Adipocyte (in vitro differentiated cells): ENCODE measurements at places on chromosomes 4 and X.

GRCh38 chr4:32909736-32910135 lies 2189.6 kb downstream of the PCDH7 start:
- DNase-seq = no peak

DNA sequence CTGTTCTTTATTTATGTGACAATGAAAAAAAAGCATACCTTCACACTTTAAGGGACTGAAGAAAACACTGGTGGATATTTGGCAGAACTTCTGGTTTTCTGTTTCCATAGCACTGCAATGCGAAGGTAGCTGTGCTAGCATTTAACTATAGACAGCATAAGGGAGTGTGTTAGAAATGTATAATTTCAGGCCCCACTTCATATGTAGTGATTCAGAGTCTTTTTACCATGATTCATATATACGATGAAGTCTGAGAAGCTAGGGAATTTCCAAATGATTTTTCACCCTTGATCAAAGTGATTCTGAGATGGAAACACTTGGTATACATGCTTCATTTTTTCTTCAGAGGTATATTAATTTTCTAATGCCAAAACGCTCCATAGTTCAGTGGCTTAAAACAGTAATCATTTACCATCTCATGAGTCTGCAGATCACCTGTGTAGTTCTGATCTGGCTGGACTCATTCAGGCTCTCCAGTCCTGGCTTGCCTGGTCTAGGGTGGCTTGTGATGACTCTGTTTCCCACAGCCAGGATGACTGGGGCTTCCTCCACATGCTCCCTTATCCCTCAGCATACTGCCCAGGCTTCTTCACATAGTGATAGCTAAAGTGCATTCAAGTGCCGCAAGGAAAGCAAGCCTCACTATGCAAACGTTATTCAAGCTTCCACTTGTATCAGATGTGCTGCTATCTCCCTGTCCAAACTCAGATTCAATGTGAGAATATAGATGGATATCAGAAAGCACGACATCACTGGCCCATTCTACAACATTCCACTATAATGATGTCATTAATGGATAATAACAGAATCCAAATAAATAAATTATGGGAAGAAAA lies 790.1 kb downstream of the TECRL start:
- no peak for DNase-seq

GRCh38 chrX:16552546-16552945 lies 97.4 kb upstream of the S100G start:
- DNase-seq = peak; percentile 10

DNA sequence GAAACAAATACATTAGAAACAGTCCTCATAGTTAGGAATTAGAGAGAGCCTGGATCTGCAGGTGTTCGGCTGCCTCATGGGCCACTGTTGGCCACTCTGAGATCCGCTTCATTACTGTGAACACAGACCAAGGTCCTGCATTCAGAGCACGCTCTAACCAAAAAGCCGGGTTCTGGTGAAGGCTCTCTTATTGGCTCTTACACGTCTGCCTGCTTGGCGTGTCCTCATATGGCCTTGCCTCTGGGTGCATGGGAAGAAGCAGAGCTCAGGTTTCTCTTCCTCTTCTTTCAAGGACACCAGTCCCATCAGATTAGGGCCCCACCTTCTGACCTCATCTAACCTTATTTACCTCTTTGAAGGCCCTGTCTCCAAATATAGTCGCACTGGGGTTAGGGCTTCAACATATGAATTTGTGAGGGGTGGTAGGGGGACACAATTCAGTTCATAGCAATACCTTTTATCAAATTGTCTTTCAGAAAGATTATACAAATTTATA lies 37.1 kb upstream of the ELF2 start:
- DNase-seq = no peak

DNA sequence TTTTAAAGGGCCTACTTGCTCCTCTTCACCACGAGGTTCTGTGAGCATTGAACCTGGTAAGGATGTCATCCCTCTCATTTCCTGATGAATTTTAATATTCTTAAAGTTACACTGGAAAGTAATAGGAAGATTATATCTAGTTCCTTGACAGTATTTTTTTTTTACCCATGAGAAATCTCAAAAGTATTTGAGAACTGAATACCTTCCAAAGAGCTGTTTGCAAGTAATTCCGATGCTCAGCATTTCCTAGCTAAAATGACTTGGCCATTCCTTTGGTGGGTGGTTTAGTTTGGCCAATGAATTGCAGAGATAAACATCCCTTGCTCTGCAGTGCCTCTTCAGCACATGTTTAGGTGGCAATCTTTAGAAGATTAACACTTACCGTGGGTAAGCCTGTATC lies 110.2 kb upstream of the WDR1 start:
- no peak for DNase-seq

DNA sequence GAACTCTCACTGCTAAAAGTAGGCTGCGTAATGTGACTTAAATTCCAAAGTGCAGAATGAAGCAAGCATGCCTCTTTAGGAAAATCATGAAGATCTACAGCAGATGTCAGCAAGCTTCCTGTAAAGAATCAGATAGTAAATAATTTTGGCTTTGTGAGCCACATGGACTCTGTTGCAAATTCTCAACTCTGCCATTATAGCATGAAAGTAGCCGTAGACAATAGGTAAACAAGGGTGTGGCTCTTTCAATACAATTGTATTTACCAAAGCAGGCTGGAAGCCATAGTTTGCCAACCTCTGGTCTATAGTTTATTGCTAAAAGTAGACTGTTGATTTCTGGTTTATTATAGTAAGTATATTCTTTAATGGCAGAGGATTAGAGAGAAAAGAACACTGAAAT lies 80.3 kb upstream of the FAM9B start:
- no peak for DNase-seq

- DNase-seq = peak; percentile 22
These were observed 1.8 kb downstream of the SEPTIN6 start for GRCh38 chrX:119690921-119691716.

- no peak for DNase-seq
These were observed 26.9 kb downstream of the CRLF2 start for GRCh38 chrX:1185561-1185960.

DNA sequence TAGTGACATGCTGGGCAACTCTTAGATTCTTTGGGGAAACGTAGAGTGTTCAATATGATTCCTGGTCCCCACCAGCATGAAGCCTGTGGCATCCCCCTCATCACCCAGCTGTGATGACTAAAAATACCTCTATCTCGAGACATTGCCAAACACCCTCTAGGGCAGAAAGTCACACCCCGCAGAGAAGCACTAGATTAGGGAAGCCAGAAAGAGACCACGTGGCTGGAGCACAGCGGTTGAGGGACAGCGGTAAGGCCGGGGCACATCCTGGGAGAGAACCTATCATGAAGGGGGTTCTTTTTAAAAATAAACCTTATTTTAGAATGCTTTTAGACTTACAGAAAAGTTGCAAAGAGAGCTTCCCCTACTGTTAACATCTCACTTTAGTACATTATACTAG lies 11.0 kb downstream of the FAT1 start:
- no peak for DNase-seq

- DNase-seq = no peak
These were observed 147.2 kb upstream of the SFRP2 start for GRCh38 chr4:153936121-153936520.

GRCh38 chr4:159428975-159429692 lies 326.3 kb downstream of the RAPGEF2 start:
- no peak for DNase-seq

DNA sequence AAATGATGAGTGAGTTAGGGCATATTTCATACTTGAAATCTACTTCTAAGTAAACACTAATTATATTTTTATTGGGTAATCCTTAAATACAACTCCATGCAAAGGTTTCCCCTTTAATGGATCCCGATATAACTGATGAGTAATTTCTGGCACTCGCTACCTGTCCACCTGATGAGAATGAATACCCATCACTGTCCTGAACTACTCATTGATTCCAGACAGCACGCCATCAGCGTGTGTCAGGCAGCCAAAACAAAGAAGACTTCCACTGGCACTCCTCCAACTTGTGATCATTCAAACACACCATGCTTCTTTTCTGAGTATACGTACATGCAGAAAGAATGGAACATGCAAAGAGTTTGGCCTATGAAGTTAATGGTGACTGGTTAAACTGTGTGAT lies 69.4 kb downstream of the HCCS start:
- DNase-seq = no peak

DNA sequence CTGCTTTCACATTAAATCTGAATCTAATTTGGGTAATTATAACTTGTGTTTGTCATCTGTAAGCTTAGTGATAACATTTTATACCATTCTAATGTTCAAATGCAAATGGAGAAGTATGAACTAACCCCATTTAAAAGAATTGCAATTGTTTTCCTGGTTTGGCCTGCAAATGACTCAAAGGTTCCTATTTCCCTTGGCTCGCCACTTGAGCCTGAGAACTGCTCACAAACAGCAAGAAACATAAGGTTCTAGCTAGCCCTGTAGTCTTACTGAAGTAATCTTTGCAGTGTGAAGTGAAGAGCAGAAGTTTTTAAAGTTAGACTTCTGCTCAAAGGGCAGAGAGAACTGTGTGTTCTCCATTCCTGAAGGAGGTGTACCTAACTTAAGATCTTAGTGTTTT lies 27.2 kb downstream of the UPRT start:
- DNase-seq = peak; percentile 33

DNA sequence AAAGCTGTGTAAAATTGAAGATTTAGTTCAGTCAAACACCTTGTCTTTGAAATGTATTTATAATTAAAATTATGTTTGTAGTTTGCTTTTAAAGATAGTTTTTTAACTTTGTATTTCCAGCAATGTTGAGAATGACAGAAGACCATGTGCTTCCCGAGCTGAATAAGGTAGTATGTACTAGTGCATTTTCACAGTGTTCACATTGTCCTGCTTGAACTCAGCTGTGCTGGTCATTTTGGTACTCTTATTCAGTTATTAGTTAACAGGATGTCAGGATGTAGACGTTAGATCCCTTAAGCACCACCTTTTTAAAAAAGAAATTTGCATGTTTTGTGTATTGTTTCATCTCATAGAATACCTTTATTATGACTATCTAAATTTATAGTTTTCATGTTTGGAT lies 28.4 kb downstream of the ANAPC4 start:
- no peak for DNase-seq

GRCh38 chr4:153211986-153212728 lies 7.9 kb downstream of the TRIM2 start:
- peak; percentile 86 for DNase-seq

GRCh38 chrX:145464650-145465049 lies 217.3 kb downstream of the SPANXN1 start:
- no peak for DNase-seq

DNA sequence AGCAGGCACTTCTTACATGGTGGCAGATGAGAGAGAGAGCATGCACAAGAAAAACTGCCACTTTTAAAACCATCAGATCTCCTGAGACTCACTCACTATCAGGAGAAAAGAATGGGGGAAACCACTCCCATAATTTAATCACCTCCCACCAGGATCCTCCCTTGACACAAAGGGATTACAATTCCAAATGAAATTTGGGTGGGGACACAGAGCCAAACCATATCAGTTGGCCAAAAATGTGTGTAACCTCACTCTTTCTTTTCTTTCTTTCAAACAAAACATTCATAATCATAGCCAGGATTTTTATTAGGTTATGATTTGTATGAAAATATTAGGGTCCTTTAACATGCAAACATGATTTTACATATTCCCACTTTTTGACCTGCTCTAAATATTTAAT lies 222.1 kb downstream of the PCDH18 start:
- peak; percentile 46 for DNase-seq

DNA sequence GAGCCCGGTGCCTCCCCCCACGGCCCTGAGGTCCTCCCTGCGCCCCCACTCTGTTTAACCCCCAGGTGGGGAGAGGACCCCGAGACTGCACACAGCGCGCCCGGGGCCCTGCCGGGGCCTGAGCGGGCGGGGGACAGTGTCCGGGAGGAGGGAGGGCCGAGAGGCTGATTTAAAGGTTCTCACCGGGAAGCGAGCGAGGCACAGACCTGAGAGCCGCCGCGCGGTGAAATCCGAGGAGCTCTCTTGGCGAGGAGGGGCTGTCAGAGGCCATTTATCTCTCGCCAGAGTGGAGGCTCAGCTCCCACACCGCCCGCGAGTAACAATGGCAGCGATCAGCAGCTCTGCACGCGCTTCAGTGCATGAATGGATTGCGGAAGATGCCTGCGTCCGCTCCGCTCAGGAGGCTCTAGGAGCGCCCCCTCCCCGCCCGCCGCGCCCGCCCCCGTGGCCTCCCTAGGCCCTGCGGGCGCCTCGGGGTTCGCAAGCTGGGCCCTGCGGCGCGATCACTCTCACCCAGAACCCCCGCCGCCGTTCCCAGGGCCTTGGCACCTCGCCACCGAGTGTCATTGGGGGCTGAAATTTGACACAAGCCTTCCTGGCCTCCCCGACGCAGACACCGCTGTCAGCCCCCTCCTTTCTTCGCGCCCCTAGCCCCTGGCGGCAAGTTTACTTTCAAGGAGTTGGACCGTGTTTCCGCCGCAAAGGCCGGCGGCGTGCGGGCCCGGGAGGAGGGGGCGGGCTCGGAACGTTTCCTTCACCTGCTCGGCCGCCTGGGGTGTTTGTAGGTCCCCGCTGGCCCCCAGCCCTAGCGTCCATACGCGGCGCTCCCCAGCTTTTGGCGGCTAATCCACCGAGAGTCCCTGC lies 48.7 kb upstream of the BCOR start:
- peak; percentile 66 for DNase-seq
